ENCODE measurements at places on chromosomes 2 and 18. TPM values are rescaled to one million over a fixed set of nuclear protein-coding genes. Genes with fewer than 3 reads are reported as not detected.

HOXD13 gene
- total RNA-seq: 3.1 TPM

- no peak for DNase-seq
Observed at GRCh38 chr2:140086964-140087363, 1306.8 kb upstream of the NXPH2 start.

TWIST2 gene
- total RNA-seq: 25.6 TPM

GALNT13 gene
- total RNA-seq: 12.8 TPM

CFAP65 gene
- not detected for total RNA-seq

DNA sequence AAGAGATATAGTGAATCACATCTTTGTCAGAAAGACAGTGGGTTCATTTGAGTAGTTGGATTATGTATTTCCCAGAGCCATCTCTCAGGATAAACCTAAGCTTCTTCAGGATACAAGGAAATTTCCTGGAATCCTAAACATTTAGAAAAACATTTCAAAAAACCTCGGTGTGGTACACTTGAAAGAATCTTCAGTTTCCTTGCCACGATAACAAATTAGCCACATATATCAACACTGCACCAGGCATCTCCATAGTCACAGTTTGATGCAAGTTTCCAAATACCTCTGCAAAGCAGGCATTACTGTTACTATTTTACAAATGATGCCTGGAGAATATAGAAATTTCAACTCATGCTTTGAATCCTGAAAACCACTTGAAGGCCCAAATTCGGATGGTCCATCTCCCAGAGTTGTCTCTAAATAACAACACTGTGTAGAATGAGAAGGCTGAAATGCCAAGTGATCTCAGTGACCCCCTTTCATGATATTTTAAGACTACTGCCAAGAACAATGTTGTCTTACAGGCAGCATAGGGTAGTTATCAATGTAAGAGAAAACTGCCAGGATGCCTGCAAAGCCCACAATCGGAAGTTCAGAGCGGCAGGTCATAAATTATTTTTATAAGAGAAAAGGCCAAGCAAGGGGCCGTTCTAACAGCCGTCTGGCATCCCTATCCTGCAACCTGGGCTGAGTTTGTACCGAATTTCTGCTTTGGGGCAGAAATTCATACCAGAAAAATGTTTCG is 307.9 kb downstream of the TXNL1 start:
- DNase-seq: no peak

- no peak for DNase-seq
Observed at GRCh38 chr18:37873416-37873815, 307.8 kb upstream of the CELF4 start.

LOXHD1 gene
- not detected for total RNA-seq
